ENCODE measurements at places on chromosomes 16 and 17.

DNA sequence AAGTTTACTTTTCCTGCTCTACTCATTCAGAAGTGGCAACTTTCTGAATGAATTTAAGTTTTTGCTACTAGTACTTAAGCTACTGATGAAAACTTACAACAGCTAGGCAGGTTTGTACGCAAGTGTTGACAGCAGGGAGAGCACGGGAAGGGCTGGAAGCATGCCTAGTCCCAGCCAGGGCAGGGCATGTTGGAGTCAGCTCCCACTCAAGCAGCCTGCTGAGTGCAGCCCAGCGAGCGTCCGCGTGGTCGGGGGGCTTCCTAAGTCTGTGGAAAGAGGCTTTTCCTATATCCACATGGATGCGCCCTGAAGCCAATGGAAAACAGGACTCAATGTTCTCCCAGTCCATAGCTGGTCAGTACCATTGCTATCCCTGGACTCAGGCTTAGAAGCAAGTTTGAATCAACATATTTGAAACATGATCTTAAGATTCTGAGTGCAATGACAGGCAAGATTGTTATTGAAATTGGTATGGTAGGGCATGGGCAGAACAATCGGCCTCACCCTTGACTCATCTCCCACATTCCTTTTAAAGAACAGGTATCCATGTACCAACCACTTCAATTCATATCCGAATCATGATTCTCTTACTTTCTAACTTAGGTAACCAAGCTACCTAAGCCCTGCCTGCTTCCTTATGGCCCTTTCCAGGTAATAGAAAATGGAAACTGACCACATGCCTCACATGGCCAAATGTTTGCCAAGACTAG, 22.5 kb downstream of the CYB5D2 start:
- no peak for DNase-seq

GRCh38 chr16:15532825-15533224, 98.4 kb downstream of the BMERB1 start:
- DNase-seq = no peak

GRCh38 chr17:19284005-19284959, 47.1 kb downstream of the EPN2 start:
- DNase-seq = no peak

DNA sequence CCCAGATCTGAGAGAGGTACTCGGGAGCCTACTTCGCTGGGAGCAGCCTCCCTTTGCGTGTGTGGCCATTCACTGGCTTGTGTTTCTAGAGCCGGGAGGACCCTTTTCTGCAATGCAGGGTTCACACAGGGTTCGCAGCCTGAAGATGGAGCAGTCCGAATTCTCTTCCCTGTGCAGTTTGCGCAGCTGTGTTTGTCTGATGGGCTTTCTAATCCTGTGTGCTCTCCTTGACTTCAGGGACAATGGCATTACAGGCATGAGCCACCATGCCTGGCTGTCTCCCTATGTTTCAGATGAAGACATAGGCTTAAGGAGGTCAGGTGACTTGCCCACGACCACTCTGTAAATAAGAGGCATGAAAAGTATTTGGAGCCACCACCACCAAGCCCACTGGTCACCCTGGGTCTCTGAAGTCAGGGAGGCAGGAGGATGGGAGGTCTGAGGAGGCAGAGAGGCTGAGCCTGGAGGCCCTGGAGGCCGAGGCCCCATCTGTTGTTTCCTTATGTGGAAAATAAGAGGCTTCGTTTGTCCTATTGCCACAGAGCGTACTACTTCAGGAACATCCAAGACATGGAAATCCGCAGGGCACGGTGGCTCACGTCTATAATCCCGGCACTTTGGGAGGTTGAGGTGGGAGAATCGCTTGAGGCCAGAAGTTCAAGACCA, 5.0 kb upstream of the STH start:
- DNase-seq = no peak

DNA sequence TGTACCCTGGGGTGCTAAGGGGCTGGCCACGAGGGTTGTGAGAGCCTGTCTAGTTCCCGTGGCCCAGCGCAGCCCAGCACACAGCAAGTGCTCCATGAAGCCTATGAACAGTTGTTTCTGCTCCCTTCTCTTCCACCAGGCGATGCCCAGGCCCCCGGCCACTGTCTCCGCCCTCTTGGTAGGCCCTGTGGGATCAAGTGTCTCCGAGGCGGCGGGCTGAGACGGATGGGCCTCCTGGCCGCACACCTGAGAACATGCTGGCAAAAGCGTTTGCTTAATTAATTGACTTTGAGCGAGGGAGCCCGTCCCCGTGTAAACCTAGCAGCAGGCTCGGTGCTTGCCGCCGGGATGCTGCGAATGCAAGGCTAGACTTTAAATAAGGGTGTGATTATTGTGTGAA, 129.7 kb upstream of the GSE1 start:
- DNase-seq = no peak

DNA sequence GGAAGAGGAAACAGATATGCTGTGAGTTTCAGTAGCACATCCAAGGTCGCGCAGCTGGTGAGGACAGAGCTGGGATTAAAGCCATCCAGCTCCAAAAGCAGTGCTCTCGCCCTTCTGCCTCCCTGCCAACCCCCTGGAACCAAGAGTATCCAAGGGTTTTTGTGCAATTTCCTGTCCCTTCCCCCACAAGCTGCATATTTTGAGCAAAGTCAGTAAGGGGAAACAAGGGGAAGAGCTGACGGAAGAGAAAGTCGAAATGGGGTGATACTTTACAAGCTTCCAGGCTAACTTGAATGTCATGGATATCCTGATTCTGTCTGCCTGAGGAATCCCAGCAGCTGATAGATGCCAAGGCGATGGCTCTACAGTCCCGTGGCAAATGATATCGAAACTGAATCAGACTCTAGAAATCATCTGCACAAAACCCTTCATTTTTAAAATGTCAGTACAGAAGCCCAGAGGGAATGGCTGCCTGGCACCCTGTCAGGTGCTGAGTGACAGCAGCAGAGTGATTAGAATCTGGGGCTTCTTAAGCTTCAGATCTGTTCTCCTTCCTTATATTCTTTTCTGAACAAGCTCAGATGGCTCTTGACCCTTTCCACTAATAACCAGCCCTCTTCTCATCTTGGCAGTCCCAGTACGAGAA, 42.9 kb upstream of the TEKT3 start:
- DNase-seq = no peak

DNA sequence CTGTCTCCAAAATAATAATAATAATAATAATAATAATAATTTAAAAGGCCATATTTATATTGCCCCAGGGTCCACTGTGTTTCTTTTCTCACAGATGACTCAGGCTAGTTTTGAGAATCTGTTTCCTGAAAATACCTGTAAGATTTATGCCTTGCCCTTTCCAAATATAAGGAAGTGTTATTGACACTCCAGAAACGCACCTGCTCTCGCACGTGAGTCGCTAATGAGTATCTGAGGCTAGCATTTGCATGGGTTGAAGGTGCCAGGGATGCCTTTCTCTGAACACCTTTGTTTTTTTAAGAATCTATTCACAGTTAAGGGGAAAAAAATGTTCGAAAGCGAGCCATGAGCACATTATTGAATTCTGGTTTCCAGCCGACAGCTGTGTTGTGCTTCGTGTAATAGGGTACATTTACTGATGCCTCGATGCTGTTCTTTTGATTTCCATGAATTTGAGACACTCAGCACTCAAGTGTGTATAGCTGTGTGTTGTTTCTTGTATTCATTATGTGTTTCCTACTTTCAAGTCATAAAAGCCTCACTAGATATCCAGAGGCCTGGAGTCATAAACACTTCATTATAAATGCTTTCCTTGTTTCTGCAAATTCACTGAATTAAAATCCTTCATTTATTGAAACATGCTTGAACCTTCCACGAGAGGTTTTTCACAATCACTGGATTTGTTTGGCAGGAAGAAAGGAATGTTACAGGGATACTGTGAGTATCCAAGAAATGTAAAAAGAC, 45.0 kb upstream of the NOL11 start:
- DNase-seq = no peak

- no peak for DNase-seq
These were observed 78.8 kb upstream of the DOC2B start for GRCh38 chr17:260031-260791.

DNA sequence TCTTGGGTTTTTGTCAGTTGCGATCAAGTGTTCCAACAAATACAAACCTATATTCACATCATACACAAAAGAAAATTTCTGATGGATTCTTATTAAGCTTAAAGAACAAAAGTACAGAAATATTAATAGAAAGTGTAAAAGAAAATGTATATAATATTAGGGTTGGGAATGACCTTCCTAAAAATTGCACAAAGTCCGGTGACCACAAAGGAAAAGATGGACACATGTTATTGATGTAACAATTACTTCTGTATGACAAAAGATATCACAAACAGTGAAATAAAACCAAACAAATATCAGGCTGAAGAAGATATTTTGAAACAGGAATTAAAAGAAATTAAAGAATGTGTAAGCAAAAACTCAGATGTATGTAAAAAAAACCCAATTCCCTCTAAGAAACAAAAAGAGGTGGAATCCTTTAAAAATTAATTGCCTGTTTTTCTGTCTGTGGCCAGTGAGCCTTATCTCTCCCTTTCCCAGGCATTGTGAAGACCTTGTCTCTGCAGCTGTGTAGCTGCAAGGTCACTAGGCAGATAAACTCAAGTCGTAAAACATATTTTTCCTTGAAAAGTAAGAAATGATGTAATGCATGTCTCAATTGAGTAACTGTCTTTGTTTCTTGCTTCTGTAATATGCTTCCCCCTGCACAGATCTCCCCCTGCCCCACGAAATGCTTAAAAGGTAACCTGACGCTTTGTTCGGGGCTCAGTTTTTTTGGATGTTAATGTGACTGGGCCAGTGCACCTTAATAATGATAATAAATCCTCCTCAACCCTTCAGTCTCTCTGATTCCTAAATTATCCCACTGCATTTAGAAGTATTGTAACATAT, 2.8 kb downstream of the ST6GALNAC1 start:
- DNase-seq = no peak

GRCh38 chr16:70331588-70332358, 14.9 kb upstream of the DDX19A start:
- no peak for DNase-seq

DNA sequence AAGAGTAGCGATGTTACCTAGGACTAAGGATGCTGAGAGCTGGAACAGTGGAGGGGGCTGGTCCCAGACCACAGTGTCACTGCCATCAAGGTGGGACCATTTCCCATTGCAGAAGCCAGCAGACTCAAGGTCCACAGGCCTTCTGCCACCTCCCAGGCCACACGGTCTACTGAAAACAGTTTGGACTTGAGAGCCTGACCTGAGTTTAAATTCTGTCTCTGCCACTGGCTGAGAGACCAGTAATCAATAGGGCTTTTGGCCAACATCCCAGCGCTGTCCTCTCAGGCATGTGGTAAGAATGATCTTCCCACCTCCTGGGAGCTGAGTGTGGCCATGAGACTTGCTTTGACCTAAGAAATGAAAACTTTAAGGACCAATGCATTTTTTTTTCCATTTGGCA, 331.4 kb upstream of the CDH5 start:
- DNase-seq = no peak

DNA sequence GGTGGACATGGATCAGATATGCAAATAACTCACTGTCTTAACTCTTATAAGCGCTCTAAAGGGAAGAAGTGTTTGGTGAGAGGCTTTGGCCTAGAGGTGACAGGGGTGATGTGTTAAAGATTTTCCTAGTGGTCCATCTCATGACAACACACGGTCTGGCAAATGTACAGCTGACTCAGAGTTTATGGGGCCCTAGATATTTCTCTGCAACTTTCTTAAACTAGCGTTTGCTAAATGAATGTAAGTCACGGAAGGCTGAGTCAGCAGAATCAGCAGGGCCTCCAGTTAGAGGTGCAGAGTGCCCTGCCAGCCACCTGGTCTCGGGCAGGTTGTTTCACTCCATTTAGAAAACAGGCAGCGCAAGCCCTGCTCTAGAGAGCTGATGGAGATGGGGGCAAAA, 40.1 kb downstream of the CLEC16A start:
- no peak for DNase-seq

- no peak for DNase-seq
These were observed 8.5 kb downstream of the ZACN start for GRCh38 chr17:76087531-76087930.

DNA sequence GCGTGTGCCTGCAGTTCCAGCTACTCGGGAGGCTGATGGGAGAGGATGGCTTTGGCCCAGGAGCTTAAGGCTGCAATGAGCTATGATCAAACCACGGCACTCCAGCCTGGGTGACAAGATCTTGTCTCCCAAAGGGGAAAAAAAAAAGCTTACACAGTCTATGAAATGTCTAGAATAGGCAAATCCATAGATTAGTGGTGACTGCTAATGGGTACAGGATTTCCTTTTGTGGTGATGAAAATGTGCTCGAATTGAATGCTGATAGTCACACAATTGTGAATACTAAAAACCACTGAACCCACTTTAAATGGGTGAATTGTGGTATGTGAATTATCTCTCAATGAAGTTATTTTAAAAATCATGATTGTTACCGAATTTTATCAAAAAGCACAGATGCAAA, 14.9 kb downstream of the USP7 start:
- DNase-seq = no peak

- DNase-seq = no peak
These were observed 62.7 kb downstream of the IRX6 start for GRCh38 chr16:55386534-55387296.

GRCh38 chr16:57260294-57260929, 15.4 kb downstream of the ARL2BP start:
- no peak for DNase-seq

- no peak for DNase-seq
These were observed 40.7 kb downstream of the RGS9 start for GRCh38 chr17:65177901-65178300.

DNA sequence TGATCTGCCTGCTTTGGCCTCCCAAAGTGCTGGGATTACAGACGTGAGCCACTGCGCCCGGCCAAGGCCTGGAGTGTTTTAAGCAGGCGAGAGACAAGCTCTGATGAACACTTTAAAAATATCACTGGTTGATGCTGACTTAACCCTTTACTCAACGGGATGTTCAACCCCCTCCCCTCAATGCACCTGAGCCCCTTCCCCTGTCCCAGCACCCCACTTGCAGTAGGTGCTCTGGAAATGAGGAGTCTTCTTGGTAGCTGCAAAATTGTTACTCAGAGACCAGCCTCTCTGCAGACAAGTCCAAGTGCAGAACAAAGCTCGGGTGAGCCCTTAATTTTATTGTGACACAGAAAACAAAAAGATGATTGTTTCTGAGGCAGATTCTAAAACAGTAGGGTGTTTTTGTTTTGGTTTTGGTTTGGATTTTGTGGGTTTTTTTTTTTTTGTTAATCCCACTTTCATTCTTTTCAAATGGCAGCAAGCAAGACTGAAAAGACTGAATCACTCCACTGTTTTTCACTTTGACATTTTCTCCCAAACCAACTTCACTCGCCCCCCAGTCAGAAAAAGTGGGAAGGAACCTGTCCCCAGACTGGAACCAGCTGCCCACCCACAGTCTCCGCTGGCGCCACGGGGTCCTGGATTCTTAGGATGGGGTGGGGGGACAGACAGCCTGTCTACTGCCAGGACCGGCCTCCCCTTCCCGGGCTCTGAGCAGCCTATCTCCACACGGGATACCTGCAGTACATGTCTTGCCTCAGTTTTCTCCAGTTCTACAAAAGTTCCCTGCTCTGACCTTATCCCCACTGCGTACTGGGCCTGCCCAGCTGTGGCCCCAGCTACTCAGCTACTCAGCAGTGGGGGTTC, 5.2 kb upstream of the PLLP start:
- no peak for DNase-seq

DNA sequence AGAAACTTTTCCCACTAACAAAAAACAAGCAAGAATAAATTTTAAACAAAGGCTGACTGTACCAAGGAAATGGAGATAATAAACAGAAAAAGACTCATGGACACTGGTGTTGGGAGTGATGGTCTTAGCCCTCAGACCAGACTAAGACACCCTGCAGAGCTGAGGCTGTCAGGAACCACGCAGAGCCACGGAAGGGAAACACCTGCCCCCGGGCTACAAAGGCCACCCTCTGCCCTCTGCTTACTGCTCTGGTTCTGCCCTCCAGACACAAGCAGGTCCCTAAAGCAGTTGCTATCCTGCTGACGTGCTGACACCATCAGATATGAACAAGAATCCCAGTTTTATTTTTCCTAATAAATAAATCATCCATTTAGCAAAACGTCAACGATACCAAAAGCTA, 80.0 kb downstream of the ANKRD11 start:
- DNase-seq = no peak
